A673 (cell line): ENCODE measurements at places on chromosomes 16 and 17.
A peak's percentile ranks its signal among the peaks of the same experiment; 100 is the strongest.

DNA sequence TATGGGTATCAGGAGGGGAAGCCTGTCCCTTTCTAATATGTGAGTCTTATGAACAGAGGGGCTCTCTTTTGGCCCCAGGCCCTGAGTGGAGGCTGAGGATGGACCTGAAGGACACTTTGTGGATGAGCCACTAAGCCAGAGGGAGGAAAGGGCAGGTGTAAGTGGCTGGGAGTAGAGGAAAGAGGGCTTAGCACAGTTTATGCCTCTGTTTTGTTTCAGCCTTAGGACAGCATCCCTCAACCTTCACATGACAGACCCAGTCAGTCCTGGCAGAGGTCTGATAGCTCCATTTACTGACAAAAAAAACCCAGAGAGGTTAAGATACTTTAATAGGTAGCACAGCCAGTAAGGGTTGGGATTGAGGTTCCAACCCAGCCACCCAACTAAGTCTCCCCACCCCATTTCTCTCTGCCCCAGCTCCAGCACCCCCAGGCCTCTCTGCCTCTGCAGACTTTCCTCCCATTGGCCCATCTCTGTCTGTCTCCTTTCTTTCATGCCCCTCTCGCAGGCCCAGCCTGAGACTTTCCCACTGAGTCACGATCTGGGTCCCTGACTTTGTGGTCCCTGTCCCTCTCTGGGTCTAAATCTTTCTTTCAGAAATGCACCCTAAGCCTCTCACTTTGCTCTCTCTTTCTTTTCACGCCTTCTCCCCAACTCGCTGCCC, 4.7 kb upstream of the TBX21 start:
- no peak for DNase-seq

- DNase-seq = no peak
These were observed 4.0 kb upstream of the KAT8 start for GRCh38 chr16:31113121-31114120.

DNA sequence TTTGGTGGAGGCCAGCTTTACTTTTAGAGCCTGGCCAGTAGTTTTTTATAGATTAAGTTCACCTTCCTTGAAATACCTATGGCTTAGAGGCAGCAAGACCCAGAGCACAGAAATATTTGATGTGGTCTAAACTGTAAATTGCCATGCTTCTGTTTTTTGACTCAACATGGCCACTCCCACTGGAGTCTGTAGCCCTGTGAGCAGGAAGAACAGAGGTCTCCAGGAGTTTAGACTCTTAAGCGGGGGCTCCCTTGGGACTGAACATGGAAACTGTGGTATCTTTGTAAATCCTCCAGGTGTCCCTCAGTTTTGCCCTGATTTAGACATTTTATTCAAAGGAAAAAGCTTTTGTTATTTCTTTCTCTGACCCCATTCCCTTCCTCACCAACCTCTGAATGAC, 145.6 kb downstream of the FTO start:
- DNase-seq = no peak

- DNase-seq = no peak
These were observed 9.9 kb downstream of the ITGB4 start for GRCh38 chr17:75731086-75731715.

- DNase-seq = no peak
These were observed 13.2 kb upstream of the SLC16A5 start for GRCh38 chr17:75074532-75074931.

GRCh38 chr17:51585514-51586104, 325.3 kb downstream of the UTP18 start:
- DNase-seq = no peak

DNA sequence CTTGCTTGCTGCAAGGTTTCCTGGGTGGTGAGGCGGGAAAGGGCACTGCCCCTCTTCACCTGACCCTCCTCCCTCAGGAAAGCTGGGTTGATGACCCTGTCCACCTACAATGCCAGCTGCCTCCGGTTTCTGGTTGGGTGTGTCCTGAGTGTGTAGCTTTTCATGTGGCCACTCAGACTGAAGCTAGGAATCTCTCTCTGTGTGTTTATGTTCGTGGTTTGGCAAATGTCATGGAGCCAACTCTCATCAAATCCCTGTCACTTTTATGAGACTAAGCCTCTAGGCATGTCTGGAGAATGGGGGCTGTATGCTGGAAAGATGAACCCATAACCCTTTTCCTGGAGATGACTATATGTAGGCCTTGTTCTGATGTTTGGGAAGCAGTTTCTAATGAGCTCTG, 17.1 kb downstream of the PLEKHG4 start:
- no peak for DNase-seq

DNA sequence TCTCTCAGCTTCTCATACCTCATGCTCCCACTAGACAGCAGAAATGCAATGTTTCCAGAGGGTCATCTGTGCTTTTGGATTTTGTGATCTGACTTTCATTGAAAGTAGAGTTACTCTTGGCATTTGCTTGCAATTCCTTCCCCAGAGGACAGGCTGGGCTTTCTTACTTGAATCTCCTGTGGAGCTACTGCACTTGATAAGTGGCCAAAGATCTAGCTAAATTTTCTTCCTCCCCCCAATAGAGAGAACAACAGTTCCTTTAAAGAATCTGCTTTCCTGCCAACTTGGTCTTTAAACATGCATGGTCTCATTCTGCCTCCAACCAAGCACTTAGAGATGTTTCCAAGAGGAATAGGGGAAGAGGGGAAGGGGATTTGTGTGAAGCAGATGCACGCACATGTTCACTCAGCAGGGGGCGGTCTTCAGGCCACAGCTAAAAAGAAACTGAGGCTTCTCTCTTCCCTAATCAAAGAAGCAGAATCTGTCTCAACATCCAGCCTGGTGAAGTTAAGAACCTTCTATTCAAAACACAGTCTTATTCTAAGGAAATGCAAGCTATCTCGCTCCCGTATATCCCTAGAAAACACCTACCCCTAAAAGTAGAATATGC, 229.6 kb downstream of the ZFHX3 start:
- DNase-seq = peak; percentile 5

DNA sequence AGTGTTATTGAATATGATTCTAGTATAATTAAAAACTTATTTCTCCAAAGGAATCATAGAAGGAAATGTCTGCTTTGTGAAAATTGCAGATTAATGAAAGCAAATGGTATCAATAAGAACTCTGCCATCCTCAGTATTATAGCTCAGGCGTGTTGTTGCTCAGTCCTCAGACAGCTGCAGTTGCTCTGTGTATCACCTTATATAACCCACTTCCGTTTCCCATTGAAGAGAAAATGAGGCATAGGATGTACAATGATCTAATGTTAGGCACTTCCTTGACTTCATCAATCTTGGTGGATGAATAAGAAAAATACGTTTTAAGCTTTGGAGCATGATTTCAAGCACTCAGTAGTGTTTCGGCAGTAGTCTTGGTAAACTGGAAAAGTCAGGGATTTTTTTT, 14.1 kb downstream of the MFSD11 start:
- DNase-seq = no peak

DNA sequence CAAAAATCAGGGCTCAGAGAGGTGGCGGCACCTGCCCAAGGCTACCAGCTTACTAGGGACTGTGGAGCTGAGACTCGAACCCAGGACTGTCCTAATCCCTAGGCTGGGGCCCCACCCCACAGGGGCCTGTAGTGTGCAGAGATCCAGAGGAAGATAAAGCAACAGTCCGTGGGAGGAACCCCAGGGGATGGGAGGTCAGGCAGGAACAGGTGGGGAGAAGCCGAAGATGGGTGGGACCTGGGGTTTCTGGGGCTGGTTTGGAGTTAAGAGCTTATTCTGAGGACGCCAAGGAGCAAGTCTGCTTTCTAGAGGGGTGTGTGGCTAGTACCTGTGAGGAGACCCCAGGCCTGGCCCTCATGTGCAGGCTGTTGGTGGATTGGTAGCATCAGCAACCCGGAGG, 14.9 kb downstream of the C16orf74 start:
- DNase-seq = no peak

DNA sequence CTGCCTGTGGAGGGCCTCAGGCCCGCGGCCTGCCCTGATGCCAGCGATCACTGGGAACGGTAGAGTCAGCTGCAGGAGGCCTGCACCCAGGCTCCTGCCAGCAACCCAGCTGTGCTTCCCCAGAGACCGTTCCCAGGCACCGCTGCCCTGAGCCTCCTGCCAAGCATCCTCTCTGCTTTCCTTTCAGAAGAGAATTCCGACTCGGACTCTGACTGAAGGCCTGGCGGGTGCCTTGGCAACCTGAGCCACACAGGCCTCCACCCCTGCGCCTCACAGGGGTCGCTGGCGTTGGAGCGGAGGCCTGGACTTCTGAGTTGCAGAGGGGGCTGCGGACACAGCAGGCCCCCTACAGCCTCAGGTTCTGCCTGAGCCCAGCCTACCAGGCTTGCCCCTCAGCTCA, 7.9 kb downstream of the CMTM3 start:
- DNase-seq = no peak

GRCh38 chr16:5415123-5415522, 317.5 kb upstream of the EEF2KMT start:
- no peak for DNase-seq

GRCh38 chr16:31333686-31334649, 21.0 kb upstream of the ITGAX start:
- peak; percentile 25 for DNase-seq

- DNase-seq = no peak
These were observed 57.6 kb upstream of the B4GALNT2 start for GRCh38 chr17:49074851-49075540.

DNA sequence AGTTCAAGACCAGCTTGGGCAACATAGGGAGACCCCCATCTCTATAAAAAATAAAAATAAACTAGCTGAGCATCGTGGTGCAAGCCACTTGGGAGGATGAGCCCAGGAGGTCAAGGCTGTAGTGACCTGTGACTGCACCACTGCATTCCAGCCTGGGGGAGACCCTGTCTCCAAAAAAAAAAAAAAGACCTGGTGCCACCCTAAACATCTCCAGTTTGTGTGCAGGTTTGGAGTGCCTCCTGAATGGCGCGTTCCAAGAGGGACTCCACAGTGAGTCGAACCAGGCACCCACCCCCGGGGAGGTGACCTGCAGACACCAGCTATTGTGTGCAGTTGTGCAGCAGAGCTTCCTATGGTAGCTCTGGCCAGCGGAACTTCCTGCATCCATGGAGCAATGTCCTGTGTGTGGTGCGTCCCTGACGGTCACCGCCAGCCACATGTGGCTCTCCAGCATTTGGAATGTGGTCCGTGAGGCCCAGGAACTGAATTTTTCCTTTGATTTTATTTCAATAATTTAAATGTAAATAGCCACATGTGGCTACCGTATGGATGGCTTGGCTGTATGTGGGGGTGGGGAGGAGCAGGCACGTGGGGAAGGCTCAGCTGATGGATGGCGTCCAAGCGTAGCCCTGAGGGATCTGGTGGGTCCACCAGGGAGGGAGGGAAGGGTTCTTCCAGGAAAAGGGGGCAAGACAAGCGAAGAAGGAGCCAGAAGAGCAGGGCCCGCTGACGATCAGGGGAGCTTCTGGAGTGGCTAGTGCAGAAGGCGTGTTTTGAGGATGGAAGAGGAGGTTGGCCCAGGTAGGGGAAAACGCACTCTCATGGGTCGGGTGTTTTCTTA, 107.1 kb upstream of the GSE1 start:
- no peak for DNase-seq

DNA sequence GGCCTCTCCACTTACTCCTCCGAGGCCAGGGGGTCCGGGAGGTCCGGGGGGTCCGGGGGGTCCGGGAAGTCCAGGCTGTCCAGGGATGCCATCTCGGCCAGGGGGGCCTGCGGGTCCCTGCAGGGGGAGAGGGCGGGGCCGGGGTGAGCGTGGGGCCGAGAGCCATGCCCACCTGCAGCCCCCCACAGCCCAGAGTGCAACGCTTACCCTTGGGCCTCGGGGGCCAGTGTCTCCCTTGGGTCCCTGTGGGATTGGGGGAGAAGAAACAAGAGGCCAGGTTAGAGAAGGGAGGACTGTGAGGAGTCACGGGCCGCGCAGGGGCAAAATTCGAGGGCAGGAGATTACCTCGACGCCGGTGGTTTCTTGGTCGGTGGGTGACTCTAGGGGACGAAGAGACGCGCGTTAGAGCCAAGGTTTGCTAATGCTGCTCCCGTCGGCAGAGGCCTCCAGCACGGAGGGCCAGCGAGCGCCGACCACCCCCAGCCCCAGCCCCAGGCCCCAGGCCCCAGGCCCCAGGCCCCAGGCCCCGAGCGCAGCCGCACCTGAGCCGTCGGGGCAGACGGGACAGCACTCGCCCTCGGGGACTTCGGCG, 2.1 kb downstream of the COL1A1 start:
- DNase-seq = no peak

GRCh38 chr17:16007439-16007838, 7.8 kb downstream of the TTC19 start:
- no peak for DNase-seq

DNA sequence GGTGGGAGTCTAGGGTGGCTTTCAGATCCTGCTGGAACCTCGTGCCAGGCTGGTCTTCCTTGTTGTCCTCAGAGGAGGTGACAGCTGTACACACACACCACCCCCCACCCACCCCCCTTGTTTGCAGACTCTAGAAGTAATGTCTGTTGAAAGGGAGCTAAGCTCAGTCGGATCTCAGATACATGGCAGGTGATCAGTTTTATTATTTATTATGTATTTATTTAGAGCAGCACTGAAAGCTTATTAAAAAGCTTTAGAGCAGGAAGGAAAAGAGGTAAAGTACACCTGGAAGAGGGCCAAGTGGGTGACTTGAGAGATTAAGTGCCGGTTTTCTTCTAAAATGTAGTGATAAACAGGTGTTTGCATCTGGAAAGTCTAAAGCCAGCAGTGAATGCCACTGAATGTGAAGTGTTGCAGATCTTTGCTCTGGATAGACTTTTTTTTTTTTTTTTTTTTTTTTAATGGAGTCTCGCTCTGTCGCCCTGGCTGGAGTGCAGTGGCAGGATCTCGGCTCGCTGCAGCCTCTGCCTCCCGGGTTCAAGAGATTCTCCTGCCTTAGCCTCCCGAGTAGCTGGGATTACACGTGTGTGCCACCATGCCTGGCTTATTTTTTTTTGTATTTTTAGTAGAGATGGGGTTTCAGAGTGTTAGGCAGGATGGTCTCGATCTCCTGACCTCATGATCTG, 40.2 kb downstream of the FOXK2 start:
- DNase-seq = peak; percentile 33

GRCh38 chr16:58651965-58652348, 22.3 kb upstream of the CNOT1 start:
- DNase-seq = no peak

GRCh38 chr16:47787696-47788095, 326.6 kb downstream of the PHKB start:
- peak; percentile 13 for DNase-seq

GRCh38 chr16:23182206-23182678, 303 bp upstream of the SCNN1G start:
- peak; percentile 88 for DNase-seq

- no peak for DNase-seq
These were observed 39.5 kb downstream of the DYNLRB2 start for GRCh38 chr16:80580109-80580832.

DNA sequence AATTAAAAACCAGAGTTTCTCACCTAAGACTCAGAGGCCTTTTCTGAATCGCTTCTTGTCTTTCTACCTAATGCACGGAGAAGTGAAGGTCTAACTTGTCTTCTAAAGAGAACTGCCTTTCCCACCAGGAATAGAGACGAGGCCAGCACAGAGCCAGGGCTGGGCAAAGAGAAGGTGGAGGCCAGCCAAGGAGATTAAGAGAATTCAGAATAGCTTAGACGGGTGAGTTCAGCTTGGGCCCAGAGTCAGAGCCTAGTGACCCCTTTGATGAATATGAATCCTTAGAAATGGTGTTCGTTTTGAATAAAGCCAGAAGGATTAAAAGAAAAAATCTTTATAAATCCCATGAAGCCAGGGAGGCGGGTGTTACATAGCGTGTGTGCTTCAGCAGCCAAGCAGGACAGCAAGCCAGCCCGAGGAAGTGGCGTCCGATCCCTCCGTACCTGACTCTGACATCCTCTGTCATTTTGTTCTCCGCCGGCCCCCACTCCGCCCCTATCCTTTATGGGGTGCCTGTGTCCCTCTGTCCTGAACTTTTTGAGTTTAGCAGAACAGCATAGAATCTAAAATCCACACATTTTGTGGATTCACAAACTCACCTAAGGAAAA, 7.4 kb downstream of the GSG1L2 start:
- no peak for DNase-seq
